Activated CD4-positive, alpha-beta T cell treated with anti-CD3 and anti-CD28 coated beads for 1 hour (primary cell): ENCODE measurements at places on chromosomes 16 and 17.

GRCh38 chr17:2883544-2884213 lies 87.4 kb downstream of the RAP1GAP2 start:
- DNase-seq, result no peak

DNA sequence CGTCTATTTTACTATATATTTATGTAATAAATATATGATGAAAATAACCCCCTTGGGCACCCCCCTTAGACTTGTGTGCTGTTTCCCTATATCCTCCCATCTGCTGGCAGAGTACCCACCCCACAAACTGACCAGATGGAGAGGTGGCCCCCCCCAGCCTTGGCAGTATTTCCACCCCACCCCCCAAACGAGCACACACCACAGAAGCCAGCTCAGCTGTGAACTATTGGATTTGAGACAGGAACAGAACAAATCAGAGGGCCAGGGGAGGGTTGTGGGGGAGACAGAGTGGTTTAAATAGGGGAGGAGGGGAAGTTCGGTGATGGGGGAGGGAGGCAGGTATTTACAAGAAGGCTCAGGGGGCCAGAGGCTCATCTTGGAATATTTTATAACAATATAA lies 7.8 kb downstream of the NR1D1 start:
- DNase-seq, result no peak

DNA sequence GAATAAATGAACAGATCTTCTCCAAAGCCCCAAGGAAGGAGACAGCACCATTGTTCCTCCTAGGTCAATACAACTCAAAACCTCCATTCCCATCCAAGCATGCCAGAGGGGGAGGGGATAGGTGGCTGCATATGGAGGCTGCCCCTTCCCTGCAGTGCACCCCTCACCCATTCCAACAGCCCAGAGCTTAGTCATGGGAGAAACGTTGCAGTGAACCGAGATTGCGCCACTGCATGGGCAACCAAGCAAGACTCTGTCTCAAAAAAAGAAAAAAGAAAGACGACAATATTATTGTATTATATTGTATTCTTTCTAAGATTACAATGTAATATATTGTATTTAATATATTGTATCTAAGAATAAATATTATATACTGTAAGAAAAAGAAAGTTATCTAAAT lies 36.4 kb upstream of the CD300E start:
- DNase-seq, result no peak

DNA sequence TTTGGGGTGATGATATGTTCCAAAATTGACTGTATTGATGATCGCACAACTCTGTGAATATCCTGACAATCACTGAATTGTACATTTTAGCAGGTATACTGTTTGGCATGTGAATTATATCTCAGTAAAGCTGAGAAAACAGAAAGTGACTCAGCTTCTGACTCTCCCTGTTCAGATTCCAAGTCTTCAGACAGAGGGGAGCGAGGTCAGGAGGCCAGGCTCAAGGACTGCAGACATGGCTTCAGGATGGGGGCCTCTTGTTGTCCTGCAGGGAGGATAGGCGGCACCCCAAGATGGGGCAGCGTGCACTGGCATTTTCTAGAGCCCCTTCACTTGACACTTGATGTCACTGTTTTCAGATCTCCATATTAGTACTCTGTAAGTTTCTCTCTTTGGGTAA lies 45.6 kb downstream of the KNOP1 start:
- DNase-seq, result no peak

DNA sequence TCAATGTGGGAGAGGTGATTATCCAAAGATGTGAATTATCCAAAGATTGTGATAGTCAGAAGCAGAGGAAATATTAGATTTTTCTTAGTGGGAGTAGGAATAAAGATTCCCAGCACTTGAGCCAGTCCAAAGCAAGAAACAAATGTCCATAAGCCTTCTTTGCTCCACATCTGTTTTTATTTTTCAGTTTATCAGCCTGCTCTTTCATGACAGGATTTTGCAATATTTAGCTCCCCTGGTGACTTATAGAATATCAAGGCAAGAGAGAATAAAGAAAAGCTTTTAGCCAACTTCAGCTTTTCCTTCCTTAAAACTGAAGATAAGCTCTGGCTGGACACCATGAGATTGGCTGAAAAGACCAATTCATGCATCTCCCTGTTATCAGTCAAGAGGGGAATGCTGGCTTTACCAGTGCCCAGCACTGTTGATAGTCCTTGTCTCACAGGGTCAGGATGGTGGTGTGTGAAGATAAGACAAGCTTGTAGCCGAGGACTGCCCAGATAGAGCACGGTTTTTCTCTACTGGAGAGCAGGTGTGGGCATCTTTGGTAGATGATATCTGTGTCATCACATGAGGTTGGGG lies 706.5 kb downstream of the KCNJ2 start:
- DNase-seq, result no peak

DNA sequence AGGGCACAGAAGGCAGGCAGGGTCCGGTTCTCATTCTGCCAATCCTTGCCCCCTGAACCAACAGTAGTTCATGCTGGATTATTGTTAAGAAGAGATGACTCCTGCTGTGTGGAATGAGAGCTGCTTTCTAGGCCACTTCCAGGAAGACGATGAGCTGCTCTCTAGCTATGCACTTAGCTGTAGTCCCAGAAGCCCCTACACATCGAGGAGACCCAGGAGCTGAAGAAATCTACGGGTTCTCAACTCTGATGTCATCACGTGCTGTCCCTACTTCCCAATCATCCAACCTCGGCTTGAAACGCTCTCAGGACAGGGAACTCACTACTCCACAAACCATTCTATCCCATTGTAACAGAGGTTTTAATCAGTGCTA lies 29.0 kb upstream of the EMP2 start:
- DNase-seq, result no peak

DNA sequence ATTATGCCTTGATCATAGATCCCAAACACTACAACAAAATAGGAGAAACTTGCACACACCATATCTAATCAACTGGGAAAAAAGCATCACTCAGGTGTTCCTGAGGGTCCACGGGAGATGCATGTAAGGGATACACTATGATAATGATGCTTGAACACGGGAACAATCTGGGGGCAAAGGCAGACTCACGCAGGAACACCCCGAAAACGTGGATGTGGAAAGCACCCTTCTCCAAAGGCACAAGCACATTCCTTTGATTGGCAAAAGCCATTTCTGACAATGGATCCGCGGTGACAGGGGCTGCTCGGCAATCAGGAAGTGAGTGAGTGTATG lies 1.3 kb downstream of the ZNF652 start:
- DNase-seq, result no peak

GRCh38 chr17:46154151-46154816 lies 38.9 kb downstream of the KANSL1 start:
- DNase-seq, result no peak

DNA sequence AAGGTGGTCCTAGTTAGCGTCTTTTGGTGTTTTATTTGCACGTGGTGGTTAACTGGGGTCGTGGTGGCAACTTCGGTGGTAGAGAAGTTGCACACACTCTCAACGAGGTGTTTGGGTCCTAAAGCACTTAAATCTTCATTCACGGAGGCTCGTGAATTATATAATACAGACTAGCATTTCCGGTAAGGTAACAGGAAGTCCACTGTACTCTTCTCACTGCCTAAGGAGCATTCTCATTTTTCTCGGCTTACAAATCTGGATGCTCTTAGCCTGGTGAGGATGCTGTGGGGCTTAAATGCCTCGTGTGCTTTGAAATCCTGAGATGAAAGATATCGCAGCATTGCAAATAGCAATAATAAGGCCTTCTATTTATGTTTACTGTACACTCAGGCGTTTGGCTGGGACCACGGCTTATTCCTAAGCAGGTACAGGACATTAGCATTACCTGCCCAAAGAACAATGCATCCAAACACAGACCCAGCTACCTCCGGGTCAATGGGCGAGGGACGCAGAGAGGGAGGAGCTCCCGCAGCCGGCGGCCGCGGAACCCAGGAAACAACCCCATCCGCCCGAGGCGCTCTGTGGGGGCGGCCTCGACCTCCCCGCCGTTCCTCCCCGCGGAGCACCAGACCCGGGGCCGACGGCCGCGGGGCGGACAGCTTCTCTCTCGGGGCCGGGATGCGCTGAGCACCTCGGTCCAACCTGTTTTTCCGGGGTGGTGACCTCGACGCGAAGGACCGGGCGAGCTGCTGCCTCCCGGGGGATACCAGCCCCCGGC lies 856 bp downstream of the DNAJA2 start:
- DNase-seq, result peak; percentile 16

DNA sequence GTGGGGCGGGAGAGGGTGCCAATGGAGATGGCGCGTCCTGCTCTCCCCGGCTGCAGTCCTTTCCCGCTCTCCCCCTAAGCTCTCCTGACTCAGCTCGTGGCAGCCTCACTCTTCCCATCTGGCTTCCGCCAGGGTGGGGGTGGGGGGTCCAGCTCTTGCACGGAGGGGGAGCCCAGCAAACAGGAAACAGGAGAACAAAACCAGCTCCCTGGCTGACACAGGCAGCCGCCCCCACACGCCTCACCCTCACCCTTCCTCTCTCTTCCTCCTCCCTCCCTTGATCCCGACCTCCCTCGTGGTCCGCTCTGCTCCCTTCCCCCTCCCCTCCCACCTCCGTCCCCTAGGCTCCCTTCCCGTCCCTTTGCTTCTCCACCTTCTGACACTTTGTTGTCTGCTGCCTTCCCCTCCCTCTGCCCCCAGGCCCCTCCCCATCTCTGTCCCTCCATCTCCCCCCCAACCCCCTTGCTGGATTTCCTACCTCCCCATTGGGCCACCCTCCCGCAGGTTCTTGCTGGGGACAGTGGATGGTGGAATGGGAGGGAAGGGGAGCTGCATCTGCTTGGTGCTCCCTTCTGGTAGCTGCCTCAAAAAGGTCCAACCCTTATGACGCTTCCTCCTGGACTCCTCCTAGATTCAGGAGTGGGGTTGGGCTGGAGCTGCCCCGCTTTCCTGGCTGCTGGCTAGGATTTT lies 23.7 kb downstream of the ARHGAP23 start:
- DNase-seq, result no peak

DNA sequence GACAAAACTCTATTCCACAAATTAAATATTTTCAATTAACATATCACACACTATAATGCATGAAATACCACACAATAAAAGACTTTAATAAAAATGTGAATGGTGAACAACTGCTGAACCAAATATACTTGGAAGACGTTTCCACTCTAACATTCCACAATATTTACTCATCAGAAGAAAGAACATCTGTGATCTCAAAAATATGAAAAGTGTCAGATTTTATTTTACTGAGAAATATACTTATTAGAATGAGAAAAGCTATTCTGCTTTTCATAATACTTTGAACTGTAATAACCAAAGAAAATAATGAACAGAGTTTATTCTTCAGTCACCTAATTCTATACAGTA lies 181.8 kb upstream of the AXIN2 start:
- DNase-seq, result no peak

GRCh38 chr16:65794973-65795372 lies 571.5 kb upstream of the CDH5 start:
- no peak for DNase-seq

DNA sequence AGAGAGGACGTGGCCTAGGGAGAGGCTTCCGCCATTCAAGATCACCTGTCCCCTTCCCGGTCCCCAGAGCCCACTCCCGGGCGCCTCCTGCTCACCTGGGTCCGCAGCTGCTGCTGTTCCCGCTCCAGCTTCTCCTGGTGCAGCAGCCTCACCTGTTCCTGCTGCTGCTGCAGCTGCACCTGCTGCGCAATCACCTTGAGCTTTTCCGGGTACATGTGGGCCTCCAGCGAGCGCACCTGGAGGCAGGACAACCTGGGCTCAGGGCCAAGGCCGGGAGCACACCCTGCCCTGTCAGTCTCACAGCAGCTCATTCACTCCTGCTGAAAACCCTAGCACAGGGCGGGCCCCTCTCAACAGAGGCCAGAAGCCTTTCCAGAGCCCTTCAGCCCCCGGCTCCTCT lies 12.5 kb downstream of the TFAP4 start:
- DNase-seq, result no peak

GRCh38 chr17:82097184-82097918 lies 685 bp downstream of the FASN start:
- no peak for DNase-seq

- no peak for DNase-seq
These were observed 399.1 kb upstream of the CDH5 start for GRCh38 chr16:65967376-65967775.

DNA sequence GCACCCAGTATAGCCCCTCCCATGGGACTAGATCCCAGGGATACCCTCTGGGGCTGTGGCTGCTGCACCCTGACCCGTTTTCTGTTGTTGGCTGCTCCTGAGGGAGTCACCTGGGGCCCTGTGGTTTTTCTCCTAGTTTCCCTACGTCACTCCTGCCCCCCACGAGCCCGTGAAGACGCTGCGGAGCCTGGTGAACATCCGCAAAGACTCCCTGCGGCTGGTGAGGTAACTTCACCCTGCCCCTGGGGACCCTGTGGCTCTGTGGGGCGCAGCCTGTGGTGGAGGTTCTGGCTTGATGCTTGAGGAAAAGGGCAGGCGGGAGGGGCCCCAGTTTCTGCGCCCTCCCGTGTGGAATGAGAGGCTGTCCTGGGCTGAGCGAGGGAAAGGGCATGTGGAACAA lies 27.2 kb downstream of the MGRN1 start:
- DNase-seq, result no peak

- DNase-seq, result peak; percentile 73
These were observed 941 bp upstream of the FBXL20 start for GRCh38 chr17:39402244-39402889.

DNA sequence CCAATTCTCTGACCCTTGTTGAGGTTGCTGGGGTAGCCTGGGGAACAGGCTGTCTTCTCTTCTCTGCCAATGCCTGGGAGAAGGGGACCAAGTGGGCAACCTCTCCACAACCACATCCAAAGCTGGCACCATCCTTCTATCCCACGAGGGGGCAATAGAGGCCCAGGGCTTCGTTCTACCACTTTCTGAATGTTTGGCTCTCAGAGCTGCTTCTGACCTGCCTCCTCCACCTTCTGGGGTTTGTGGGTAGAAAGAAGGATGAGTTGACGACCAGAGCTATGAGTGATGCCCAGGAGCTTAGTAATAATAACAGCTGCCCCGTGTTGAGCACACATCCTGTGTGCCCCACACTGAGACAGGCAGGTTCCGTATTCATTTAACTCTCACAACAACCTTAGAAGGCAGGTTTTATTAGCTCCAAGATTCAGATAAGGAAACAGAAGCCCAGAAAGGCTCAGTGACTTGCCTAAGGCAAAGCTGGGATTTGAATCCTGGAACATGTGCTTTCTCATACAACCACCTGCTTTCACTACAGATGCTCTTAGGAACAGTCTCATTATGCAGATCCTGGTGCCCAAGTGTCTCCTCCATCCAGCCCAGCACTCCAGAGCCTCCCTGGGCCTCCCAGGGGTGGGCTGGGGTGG lies 11.1 kb downstream of the TSPOAP1 start:
- DNase-seq, result peak; percentile 69

- no peak for DNase-seq
These were observed 65.4 kb upstream of the ZFHX3 start for GRCh38 chr16:73113336-73113735.

DNA sequence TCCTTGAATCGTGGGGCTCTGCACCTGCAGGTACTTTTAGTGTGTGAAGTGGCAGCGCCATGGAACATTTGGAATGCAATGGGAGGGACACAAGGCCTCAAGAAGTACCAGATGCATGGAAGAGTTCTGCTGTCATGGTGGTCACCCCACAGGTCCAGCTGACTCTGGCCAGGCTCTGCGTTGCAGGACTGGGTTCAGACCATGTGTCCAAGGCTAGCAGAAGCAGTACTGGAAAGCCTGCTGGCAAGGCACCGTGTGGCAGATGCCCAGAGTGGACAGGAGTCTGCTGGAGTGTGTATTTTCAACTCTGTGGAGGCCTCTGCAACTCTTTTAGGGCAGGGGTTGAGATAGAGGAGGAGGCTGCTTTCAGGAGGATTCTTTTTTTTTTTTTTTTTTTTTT lies 2.1 kb downstream of the PIPOX start:
- DNase-seq, result no peak
